SJSA1 (cell line): ENCODE measurements at places on chromosomes 5 and 9. TPM values are rescaled to one million over a fixed set of nuclear protein-coding genes. Genes with fewer than 3 reads are reported as not detected.

GRCh38 chr5:169778622-169779596 lies 141.8 kb downstream of the DOCK2 start:
- DNase-seq: no peak

- DNase-seq: no peak
Measured at GRCh38 chr5:161549106-161549505, 2.6 kb upstream of the GABRB2 start.

- peak; percentile 81 for DNase-seq
Measured at GRCh38 chr5:140372971-140373487, 13.0 kb downstream of the SLC4A9 start.

DNA sequence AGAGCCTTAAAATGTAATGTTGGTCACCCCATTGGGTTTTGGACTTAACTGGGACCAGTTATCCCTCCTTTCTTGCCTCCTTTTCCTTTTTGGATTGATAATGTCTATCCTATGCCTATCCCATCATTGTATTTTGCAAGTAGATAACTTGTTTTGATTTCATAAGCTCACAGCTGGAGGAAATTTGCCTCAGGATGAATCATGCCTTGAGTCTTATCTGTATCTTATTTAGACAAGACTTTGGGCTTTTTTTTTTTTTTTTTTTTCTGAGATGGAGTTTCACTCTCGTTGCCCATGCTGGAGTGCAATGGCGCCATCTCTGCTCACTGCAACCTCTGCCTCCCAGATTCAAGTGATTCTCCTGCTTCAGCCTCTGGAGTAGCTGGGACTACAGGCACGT lies 443.3 kb downstream of the DNAH5 start:
- no peak for DNase-seq

PRLR gene
- total RNA-seq: 0.05 TPM in 1 of 2 replicates, not detected in the other

PCDHGB6 gene
- total RNA-seq: 1.2 and 1.3 TPM in 2 replicates

ADRB2 gene
- total RNA-seq: 13.8 and 14.9 TPM in 2 replicates
